ENCODE measurements at places on chromosomes 12 and 14.

GRCh38 chr12:84596266-84596665, 316.3 kb downstream of the SLC6A15 start:
- DNase-seq, result no peak

DNA sequence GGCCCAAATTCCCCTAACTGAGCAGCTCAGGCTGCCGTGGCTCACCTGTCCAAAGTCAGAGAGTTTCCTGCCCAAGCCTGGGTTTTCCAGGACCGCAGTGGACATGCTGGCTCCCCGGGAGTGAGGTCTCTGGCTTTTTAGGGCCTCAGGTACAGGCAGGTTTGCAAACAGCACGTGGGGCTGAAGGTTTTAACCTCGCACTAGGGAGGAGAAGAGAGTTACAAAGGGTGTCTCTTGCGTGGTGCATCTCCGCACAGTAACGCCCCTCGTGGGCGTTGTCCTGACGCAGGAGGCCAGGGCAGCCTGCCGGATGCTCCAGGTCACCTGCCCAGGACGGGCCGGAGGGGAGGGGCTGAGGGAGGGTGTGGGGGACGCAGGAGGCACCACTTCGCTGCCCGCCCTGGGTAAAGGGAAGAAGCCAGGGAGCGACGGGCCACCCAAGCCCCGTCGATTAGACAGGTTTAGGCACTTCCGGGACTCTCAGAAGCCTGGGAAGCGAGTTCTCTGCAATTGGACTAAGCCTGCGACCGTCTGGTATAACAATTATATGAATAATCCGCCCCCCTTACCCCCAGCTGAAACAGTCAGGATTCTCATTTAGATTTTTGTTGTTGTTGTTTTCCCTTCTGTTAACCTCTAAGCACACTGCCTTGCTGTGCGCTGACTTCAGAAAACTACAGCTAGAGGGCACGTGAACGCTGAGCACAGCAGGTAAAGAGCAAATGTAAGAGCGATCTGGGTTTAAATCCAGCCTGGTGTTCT, at the start of gene PAH:
Gene PAH, minus strand, starts transcription at position 219 of the 762 bp plus-strand sequence. Its CDS starts 114 bp downstream, at position 105.
- no peak for DNase-seq

GRCh38 chr12:111304642-111305071, 64.2 kb downstream of the PHETA1 start:
- DNase-seq, result no peak

- no peak for DNase-seq
These were observed 39.6 kb downstream of the GPATCH2L start for GRCh38 chr14:76191297-76191696.

DNA sequence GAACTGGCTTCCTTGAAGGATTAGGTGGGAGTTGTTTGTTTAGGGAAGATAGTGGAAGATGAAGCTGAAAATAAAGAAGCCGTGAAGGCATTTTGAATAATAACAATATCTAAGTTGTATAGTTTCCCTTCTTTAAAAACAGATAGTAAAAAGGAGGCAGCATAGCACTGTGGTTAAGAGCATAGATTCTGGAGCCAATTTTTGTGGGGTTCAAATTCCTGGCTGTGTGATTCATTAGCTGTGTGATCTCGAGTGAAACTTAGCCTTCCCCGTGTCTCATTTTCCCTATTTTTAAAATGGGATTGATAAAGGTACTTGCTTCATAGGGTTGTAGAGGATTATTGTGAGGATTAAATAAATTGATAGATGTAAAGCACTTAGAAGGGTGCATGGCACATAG, 104.5 kb downstream of the MYRFL start:
- no peak for DNase-seq

DNA sequence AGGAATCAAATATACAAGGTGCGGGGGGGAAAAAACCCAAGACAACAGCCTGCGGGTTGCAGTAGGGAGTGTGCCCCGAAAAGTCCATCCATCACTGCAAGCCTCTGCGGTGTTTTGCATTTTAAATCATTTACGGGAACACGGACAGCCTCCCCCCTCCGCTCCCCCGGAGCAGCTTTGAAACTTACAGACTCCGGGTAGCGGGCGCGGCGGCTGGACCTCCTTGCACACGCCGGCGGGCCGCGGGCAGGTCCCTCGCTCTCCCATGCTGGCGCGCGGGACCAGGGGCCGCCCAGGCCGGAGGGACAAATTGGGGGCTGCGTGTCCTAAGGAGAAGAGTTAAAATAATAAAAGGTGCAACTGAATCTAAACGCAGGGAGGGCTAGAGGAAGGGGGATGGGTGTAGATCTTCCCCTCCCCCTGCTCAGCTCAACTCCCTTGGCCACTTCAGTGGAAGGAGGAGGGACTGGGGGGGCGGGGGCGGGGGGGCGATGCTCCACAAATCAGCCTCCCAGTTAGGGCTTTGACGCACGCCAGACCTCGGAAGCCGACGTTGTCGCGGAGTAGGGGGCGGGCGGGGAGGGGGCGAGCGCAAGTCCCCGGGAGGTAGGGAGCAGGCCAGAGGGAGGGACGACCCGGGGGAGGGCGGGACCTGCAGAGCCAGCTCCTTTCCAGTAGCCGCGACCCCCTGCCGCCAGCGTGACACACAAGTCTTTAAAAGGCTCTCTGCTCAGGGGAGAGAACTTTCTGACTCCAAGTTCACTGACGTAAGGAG, at the start of gene KCNJ8:
Gene KCNJ8, minus strand, starts transcription at position 349 of the 775 bp plus-strand sequence. CDS start 1,090 bp downstream, outside the sequence.
- DNase-seq, result no peak

DNA sequence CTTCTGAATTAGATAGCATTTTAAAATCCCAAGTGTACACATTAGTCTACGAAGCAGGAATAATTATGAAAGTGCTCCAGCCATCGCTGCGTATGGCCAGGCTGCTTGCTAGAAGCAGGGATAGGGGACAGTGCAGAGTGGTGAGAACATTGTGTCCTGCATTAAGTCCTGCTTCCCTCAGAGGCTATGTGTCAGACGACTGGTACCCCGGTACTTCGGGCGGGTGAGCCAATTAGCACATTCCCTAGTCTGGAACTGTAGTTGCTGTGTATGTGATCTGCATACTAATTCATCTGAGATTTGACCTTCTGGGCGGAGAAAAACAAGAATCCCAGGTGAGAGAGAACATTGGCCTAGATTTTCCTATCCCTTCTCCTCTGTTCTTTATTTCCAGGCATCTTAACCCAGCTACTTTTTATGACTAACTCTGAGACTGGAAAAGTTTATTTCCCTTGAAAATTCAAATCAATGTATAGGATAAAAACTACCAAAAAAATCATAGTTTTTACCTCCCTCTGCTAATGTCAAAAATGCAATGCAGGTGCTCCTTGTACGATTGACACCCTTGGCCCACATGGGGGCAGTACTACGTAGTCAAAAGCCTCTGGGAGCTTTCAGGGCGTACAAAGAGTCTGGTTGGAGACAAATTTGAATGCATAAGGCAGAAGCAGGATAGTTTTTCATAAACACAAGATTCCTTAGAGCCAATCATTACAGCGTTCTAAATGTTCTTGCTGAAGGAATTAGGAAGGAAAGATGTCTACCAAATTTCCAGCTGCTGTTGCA, 764.3 kb downstream of the NOVA1 start:
- peak; percentile 18 for DNase-seq

DNA sequence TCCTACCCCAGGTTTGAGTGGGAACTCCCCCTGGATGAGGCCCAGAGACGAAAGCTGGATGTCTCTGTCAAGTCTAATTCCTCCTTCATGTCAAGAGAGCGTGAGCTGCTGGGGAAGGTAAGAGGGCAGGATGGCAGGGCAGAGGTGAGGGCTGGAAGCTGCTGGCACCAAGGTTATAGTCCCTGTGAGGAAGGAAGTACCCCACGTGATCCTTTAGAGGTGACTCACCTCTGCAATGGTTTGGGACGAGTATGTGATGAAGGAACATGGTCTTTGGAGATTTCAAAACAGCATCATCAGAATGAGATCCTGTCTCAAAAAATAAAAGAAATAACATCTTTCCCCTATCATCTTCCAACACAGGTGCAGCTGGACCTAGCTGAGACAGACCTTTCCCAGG, 9.2 kb upstream of the MYL6B start:
- no peak for DNase-seq

DNA sequence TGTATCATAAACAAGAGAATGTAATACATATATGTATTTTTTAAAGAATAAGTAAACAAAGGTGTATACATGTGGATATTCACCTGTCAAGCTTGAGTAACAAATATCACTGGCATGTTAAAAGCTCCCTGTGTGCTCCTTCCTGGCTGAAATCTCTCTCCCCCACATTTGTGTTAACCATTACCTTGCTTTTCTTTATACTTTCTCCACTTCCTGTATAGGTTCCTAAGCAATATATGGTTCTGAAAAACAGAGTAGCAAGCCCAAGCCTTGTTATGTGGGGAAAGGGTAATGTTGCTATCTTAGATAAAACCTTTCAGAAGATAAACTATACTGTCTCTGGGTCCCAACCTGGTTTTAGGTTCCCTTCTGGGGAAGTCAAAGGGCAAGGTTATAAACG, 32.3 kb upstream of the TBC1D30 start:
- DNase-seq, result no peak

DNA sequence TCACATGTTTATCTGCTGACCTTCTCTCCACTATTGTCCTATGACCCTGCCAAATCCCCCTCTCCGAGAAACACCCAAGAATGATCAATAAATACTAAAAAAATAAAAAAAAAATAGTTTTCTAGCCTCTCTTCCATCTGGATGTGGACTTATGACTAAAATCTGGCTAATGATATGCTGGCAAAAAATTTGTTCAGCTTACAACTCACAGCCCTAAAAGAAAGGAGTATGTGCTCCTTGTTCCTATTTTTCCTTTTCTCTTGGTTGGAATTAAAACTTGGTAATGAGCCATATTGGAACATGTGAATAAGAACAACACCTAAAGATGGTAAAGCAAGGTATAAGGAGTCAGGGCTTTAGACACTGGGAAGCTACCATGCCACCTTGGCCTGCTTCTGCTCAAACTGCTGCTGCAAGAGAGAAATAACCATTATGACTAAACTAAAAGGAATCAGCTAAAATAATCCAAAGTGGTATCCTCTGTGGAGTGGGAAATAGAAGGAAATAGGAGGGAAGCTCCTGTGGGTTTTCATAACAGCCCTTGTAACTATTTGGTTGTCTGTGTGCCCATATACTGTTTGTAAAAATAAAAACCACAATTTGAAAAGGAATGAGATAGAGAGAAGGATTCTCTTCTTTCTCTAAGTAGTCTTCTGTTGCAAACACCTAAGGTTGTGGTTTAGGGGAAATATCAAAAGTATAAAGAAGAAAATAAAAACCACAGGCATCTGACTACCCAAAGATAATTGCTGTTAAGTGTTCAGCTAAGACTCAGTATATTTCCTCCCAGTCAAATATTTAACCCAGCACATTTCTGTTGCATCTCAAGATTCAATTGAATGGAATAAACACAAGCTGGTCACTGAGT, 53.8 kb downstream of the SDR9C7 start:
- no peak for DNase-seq

Measured in breast epithelium (tissue), 4 donors.